Endothelial cell of umbilical vein (primary cell): ENCODE measurements at places on chromosomes 12 and 14. TPM values are rescaled to one million over a fixed set of nuclear protein-coding genes. Genes with fewer than 3 reads are reported as not detected.

GSC gene
- total RNA-seq = not detected in 2 replicates

FAM177A1 gene
- 48.2 and 64.1 TPM in 2 replicates for total RNA-seq

IPO8 gene
- total RNA-seq = 44.7 and 52.5 TPM in 2 replicates

PIWIL1 gene
- total RNA-seq = not detected in 2 replicates

MYL6B gene
- 135 and 137 TPM in 2 replicates for total RNA-seq

NINJ2 gene
- 0.75 and 1.4 TPM in 2 replicates for total RNA-seq

KLRC3 gene
- not detected in 2 replicates for total RNA-seq

HAL gene
- 0.44 and 0.62 TPM in 2 replicates for total RNA-seq

CEBPE gene
- total RNA-seq = not detected in 2 replicates

FLRT2 gene
- total RNA-seq = 125 and 202 TPM in 2 replicates

TROAP gene
- 62.4 and 68.6 TPM in 2 replicates for total RNA-seq

CMKLR1 gene
- total RNA-seq = not detected in 2 replicates

DIO3 gene
- not detected in 2 replicates for total RNA-seq

MAP1LC3B2 gene
- 4.1 TPM in 1 of 2 replicates, not detected in the other for total RNA-seq

SMCO2 gene
- 0.49 and 1.2 TPM in 2 replicates for total RNA-seq

SYNE2 gene
- total RNA-seq = 42.7 and 53.7 TPM in 2 replicates

TOX4 gene
- 63.2 and 67.4 TPM in 2 replicates for total RNA-seq

CIROP gene
- not detected in 2 replicates for total RNA-seq

RNU6-8 gene
- total RNA-seq = not detected in 2 replicates

SYNDIG1L gene
- not detected in 2 replicates for total RNA-seq
